ENCODE measurements at places on chromosomes 5 and 9. TPM values are rescaled to one million over a fixed set of nuclear protein-coding genes. Genes with fewer than 3 reads are reported as not detected.

- no peak for DNase-seq
Measured at GRCh38 chr5:2698581-2698980, 52.9 kb downstream of the IRX2 start.

DNA sequence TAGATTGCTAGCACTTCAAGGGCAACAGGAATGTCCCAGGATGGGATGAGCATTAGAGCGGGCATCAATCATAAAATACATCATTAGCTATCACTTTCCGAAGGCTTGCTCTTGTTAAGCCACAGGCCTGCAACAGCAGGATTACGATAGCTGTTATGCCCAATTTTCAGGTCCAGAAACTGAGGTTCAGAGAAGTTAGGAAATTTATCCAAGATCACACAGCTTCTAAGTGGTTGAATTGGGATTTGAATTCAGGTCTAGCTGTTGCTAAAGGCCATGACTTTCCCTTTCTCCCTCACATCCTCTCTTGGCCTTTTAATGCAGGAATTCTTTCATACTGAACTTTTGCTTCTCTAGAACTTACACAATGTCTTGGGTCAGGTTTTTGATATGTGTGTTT lies 119.4 kb upstream of the ERCC6L2 start:
- DNase-seq: no peak

CKMT2 gene
- 93.1 TPM for polyA plus RNA-seq

DNA sequence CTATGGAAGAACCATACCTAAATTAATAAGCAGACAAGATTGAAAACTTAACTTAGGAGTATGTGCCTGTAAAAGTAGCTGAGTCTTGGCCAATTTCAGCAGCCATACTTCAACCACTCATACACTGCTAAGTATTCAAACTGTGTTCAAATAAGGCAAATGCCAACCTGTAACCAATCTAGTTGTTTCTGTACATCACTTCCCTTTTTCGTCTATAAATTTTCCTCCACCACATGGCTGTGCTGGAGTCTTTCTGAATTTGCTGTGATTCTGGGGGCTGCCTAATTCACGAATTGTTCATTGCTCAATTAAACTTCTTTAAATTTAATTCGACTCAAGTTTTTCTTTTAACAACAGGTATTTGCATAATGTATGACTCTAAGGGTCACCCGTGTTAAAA lies 184.4 kb downstream of the PLK2 start:
- DNase-seq: no peak

ARID3C gene
- not detected for polyA plus RNA-seq

GRIN3A gene
- 0.43 TPM for polyA plus RNA-seq

DNA sequence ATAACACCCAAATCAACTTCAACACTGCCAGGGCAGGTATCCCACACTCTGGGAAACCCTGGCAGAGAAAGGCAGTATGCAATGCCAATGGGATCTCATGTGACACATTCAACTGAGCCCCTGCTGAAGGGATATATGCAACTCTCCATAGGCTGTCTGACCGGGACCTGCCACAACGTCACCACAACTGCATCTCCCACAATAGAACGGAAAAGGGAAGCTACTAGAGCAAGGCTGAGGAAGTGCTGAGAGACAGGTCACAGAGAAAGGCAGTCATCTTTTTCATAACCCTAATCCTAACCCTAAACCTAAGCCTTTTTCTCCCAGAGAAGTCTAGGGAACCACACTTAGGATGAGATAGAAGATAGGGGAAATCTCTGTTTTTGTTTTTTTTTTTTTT lies 345.9 kb upstream of the CD180 start:
- DNase-seq: no peak

GRCh38 chr9:33117796-33118195 lies 41.3 kb upstream of the SMU1 start:
- DNase-seq: no peak

ZBTB26 gene
- polyA plus RNA-seq: 8.5 TPM

- no peak for DNase-seq
Measured at GRCh38 chr5:1958211-1959010, 75.7 kb upstream of the IRX4 start.

DNA sequence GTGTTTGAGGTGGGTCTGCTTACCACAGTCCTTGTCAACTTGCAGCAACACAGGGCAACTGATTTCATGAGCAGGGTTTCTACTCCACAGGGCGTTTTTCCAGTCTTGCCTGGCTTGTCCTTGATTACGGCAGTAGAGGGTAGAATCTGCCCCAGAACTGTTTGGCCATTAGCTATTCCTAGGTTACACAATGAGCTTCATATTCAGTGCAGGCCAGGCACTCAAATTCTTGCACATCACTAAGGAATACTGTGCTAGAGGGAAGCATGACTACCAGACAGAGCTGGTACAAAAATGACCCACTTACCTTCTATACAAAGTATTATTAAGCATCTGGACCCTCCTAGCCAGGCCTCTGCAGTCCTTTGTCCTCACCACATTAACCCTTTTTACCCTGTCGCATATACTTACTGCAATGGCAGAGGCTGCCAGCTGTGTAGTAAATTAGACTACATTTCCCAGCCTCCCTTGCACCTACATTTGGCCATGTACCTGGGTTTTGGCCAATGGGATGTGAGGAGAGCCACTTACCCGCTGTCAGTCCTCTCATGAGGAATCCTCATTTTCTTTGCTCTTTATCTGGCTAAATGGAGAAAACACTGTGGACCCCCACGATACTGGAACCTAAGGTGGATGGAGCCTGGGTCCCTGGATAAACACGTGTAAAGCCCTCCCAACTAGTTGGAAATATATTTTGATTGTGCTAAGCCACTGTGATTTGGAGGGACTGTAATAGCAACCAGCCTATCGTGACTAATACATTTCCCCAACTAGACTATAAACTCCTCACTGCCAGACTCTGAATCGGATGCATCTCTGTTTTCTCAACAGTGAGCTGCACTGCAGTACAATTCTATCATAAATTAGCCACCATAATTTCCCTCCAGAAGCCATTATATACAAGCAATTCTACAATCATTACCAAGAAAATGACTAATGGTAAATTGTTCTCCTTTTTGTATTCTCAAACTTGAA lies 218.7 kb downstream of the GLIS3 start:
- DNase-seq: no peak

SPOCK1 gene
- 10.3 TPM for polyA plus RNA-seq

GRCh38 chr5:4233671-4234070 lies 638.0 kb downstream of the IRX1 start:
- DNase-seq: no peak

MSMP gene
- polyA plus RNA-seq: not detected

DNA sequence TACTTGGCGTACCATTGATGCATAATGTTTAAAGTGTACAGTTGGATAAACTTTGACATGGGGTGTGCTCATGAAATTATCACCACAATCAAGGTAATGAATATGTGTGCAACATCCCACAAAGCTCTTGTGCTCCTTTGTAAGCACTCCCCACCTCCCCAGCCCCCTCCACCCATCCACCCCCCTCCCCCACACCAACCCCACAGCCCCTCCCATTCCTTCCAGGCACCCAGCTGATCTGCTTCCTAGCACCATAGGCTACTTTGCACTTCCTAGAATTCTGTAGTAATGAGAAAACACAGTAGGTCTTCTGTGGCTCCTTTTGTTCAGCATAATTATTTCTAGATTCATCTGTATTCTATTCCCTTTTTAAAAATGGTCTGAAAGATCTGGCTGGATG lies 24.5 kb downstream of the FGD3 start:
- no peak for DNase-seq

- DNase-seq: no peak
Measured at GRCh38 chr9:84557751-84558150, 111.8 kb upstream of the NTRK2 start.

- DNase-seq: no peak
Measured at GRCh38 chr9:15977438-15977837, 424.6 kb downstream of the CCDC171 start.

Data from muscle of back (tissue), 13 donors.